ENCODE measurements at places on chromosomes 3 and 15.

DNA sequence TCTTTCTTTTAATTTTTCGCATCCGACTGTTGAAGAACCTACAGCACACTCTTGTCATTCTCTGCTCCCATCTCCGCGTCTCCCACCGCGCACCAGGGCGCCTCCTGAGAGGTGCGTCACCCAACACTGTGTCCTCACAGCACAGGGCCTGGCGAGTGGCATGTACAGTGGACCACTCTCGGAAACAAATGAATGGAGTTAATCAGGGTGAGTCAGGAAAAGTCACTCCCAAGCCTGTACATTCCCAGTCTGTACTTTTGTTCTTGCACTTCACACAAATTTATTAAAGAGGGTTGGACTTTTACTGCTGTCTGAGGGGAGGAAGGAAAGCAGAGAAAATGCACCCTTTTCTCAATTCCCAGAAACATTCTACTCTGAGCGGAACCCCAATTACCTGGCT is 625 bp downstream of the COL6A6 start:
- DNase-seq = peak; percentile 54

- DNase-seq = no peak
Measured at GRCh38 chr3:12073106-12073505, 68.9 kb downstream of the SYN2 start.

DNA sequence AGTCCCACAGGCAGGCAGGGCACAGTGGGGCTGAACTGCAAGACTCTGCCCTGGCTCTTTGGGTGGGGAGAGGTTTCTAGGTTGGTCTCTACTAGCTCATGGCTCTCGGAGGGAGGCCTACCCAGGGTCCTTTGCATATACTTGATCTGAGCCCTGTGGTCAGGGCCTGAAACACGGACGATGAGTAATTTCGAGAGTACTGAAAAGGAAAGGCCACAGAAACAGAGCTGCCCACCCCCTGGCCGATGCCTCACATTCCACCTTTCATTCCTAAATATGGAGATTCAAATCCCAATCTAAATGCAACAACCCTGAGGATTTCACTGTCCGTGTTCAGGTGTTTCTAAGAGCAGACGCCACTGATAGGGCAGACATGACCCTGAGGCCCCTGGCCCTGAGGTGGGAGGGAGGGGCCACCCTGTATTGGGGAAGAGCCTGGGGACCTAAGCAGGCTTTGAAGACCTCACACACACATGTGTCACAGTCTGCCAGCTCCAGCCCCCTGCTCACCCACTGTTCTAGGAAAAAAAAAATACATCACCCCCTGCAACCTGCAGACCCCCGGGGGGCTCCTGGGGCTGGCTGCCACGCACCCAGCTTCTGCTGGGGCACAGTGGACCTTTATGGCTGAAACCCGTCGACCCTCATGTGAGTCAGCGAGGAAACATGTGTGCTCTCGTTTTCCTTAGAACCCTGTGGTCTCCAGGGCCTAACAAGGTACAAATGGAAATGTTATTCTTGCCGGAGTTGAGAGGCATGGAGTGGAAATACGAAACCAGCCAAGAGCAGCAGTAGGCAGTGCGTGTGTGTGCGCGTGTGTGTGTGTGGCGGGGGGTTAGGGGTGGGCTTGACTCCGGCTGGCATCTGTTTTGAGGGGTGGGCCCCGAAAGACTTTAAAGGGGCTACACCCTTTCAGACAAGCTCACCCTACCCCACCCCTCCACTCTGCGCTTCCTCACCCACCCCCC is 112.7 kb downstream of the CHSY1 start:
- DNase-seq = no peak

- no peak for DNase-seq
Measured at GRCh38 chr3:57029383-57029782, 31.1 kb upstream of the SPATA12 start.

DNA sequence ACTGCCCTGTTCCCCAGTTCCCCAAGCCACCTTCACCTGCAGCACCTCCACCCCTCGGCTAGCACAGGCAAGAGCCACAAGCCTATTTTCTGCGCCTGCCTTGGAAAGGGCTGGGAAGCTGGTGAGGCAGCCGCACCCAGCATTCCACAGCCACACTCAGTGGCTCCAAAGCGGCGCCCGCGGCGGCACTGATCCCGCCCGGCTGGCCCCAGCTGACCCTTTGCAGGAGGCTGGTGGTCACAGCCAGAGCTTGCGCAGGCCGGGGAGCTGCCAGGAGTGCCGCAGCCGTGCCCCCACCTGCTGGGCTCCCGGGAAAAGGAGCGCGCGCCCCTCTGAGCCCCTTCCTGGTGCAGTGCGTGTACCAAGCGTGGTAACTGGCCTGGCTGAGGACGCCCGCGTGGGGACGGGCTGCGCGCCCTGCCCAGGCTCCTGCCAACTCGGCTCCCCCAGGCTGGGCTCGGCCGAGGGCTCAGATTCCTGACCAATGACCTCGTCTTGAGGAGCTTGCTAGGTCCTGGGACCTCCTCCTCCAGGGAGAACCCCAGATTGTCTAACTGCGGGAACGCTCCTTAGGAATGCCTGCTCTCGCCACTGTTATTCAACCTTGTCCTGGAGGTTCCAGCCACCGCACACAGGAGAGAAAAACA is 13.3 kb downstream of the GRAMD2A start:
- no peak for DNase-seq

- no peak for DNase-seq
Measured at GRCh38 chr15:78850352-78850751, 22.3 kb upstream of the MORF4L1 start.

DNA sequence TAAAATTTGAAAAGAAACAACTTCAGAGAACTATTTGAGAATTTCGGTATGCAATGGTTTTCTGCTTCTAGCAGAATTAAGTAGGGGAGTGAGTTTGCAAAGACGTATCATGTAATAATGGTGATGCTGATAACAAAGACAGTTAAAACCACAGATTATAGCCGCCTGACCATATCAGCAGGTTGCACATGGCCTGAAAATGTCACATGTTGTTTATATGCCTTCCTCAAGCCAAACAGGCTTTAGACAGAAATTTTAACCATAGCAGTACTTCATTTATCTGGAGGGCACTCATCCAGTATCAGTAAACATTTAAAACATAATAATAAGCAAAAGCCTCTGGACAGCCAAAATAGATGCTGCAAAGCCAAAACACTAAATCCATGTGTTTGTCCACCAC is 131.7 kb downstream of the RYR3 start:
- no peak for DNase-seq

- no peak for DNase-seq
Measured at GRCh38 chr3:58234516-58234931, 3.1 kb upstream of the ABHD6 start.

DNA sequence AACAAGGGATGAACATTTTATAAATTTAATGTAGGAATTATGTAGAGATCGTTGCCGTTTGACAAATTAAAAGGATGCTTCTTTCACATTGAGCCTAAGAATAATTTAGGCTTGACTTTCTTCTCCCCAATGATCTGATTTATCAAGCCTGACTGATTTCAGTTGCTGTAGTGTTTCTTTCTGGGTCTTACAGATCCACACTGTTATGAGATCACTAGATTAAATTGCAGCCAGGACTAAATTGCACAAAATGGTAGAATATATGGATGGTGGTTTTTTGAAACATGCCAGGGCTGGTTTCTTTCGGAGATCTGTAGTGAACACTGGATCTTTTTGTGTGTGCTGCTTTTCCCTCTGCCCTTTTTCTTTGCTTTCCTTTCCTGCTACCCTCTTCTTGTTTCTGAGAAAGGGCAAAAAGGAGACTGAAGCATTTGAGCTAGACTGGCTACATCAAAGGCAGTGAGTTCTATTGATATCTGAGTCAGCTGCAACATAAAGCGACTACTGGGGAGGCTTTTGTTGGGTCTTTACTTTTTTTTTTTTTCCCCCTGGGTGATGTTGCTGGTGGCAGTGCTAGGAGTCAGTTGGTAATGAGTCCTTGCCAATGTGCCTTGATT is 83.0 kb downstream of the AKAP13 start:
- DNase-seq = no peak

- peak; percentile 35 for DNase-seq
Measured at GRCh38 chr15:69854001-69854400, 243.7 kb downstream of the TLE3 start.

- peak; percentile 60 for DNase-seq
Measured at GRCh38 chr15:33959844-33960548, 8.3 kb upstream of the CHRM5 start.

GRCh38 chr3:174495311-174495710 is 363.8 kb upstream of the NAALADL2 start:
- peak; percentile 11 for DNase-seq

DNA sequence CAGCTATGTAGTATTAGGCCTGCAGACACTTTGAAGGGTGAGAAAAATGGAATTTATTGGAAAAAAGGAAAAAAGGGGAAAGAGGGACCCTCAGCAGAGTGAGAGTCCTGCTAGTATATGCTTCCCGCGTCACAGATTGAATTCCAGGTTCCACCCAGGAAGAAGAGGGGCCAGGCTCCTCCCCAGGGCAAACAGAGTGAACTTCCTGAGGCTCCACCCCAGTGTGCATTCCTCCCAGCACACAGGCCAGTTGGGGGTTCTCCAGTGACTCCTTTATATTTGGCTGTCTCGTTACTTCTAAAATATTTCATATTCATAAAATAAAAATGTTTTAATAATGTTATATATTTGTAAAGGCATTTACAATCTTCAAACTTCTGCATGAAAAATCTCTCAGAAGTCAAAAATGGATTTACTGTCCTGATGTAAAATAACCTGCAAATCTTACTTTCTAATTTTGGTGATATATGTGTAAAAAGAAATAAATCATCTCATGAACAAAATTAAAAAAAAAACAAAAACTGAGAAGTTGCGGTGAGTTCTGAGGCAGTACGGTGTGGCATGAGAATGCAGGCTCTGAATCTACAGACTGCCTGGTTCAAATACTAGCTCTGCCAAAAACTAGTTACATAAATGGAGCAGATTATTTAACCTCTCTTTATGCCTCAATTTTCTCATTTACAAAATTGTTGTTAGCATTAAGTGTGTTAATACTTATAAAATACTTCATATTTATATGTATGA is 175.8 kb upstream of the P2RY1 start:
- no peak for DNase-seq

DNA sequence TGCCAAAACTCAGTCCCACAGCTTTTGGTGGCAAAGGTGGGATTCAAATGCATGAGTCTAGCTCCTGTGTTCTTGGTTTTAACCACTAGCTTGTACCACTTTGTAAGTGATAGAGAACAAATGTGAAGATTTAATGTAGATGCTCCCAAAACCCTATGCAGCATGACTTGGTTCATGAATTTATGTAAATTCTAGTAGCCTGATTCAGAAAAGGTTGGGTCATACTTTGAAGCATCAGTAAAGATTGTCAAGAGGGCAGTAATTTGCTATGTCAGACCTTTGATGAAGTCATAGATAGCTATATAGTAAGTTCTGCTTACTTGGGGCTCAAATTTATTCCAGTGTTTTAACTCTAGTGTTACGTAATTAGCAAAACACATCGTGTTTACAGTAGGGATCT is 75.6 kb downstream of the VPS8 start:
- DNase-seq = no peak

DNA sequence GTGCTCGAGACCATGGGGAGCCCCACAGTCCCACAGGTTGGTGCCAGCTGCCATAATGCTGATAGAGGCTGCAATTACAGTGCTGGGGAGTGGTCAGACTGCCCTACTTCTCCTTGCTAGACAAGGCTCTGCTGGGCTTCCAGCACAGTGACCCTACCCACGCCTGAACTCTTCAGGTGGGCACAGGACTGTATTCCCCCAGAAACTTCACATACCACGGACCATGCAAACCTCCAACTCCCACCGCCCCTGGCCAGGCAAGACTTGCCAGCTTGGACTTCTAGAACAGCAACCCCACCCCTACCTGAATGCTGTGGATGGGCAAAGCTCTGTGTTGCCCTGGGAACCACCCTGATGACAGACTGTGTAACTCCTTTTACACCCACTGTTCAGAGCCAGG is 885.3 kb downstream of the SI start:
- no peak for DNase-seq

GRCh38 chr3:71905426-71905825 is 120.5 kb upstream of the PROK2 start:
- peak; percentile 36 for DNase-seq

DNA sequence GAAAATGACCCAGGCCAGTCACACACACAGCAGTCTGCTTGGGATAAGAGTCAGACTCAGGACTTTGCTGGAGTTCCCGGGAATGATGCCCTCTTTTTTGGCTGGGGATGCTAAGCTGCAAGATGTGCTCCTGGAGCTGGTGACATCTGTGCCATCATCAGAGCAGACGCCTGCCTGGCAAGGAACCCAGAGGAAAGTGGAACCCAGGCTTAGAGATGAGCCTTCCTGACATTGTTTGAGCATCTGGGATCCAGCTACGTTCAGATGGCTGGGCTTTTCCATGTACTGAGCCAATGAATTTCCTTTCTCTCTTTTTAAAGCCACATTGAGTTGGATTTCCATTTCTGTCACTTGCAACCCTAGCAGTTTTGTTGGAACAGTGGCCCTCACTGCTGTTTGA is 53.3 kb downstream of the EBLN2 start:
- no peak for DNase-seq

DNA sequence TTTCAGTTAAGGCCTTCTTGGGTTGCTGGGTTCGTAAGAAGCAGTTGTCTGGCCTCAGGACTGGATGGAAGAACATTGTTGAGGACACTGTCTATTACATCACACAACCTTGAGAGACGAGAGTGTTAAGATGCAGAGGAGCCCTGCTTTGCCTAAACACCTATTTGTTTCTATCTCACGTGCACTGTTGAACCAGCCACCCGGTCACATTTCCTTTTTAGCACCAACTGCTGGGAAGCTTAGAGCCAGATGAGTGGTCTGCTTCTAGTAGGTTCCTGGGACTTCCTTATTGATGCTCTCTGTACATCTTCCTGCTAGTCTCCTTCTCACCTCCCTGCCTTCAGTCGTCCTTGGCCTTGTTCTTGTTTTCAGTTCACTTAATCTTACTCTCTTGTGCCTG is 22.3 kb downstream of the CAND2 start:
- DNase-seq = no peak
